EL (cell line): ENCODE measurements at places on chromosomes 5 and 9.
A peak's percentile ranks its signal among the peaks of the same experiment; 100 is the strongest.

DNA sequence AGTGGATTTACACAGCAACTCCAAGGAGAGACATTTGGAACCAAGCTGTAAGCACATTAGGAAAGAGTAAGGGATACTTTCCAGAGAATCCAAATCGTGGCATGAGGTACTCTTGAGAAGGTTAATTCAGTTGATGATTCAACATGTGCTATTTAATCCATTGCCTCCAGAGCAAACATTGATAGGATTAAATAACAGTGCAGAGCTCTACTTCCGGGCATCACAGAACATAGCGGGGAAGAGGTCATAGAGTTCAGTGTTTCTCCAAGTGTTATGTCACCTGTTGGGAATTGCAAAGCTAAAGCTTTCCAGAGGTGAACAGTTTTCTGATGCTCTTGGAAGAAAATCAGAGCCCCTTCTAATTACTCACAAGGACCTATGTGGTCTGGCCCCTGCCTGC is 127.5 kb downstream of the PPP2R2B start:
- DNase-seq = no peak

DNA sequence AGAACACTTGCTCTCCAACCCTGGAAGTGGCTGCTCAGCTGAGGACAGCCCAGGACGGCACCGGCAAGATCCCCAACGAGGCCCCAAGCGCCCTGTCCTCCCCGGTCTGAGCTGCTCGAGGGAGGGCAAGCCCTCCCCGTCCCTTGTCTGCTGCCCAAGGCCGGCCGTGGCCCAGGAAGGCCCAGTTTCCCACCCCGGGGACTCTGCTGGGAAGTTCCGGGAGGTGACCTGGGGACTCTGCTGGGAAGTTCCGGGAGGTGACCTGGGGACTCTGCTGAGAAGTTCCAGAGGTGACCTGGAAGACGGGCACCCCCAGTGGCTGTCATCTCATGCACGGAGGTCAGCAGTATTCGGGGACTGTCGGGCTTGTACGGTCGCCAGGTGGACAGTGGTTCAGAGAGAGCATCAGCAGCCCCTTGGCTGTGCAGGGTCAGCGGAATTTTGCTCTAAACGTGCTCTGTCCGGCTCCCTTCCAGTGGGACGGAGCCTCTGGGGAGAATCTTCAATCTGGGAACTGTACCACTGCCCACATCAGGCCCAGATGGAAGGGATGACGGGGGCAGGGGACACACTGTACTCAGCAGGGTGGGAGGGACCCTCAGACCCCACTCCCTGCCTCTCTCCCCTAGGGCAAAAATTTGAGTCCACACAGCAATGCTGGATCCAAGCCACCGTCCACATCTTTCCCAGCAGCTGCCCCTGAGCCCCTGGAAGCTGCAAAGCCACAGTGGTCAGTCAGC is 7.2 kb downstream of the NACC2 start:
- DNase-seq = no peak

- peak; percentile 30 for DNase-seq
Measured at GRCh38 chr5:73968729-73969128, 342.7 kb downstream of the ARHGEF28 start.

DNA sequence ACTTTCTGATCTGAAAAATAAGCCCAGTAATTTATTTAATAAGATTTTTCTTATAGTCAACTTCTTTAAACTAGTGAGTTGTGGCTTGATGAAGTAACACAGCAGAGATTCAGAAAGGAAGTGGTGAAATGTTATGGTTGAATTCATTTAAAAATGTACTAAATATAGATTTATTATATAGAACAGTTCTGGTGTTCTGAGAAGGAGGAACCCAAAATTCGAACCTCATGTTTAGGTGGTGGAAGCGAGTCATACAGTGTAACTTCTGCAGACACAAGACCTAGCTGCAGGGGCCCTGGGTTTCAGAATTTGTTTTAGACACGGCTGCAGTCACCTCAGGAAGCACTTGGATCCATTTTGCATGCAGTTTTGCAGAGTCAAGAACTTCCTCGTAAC is 188.2 kb downstream of the TRIO start:
- DNase-seq = no peak

DNA sequence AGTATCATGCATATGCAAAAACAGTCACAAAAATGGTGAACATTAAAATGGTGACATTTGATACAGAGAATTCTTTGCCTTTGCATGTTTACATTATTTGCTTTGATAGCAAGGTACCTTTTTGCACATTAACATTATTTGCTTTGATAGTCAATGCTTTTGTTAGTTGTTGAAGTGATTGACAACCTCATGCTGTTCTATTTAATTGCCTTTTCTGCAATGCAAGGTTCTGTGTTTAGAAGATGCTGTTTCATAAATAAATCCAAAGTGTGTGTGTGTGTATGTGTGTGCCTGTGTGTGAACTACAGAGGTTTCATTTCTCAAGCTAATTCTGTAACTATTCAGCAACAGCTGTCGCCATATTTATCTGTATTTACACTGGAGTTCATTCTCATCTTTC is 668.7 kb downstream of the NR2F1-AS1 start:
- no peak for DNase-seq
